ENCODE measurements at places on chromosomes 3 and 15.

DNA sequence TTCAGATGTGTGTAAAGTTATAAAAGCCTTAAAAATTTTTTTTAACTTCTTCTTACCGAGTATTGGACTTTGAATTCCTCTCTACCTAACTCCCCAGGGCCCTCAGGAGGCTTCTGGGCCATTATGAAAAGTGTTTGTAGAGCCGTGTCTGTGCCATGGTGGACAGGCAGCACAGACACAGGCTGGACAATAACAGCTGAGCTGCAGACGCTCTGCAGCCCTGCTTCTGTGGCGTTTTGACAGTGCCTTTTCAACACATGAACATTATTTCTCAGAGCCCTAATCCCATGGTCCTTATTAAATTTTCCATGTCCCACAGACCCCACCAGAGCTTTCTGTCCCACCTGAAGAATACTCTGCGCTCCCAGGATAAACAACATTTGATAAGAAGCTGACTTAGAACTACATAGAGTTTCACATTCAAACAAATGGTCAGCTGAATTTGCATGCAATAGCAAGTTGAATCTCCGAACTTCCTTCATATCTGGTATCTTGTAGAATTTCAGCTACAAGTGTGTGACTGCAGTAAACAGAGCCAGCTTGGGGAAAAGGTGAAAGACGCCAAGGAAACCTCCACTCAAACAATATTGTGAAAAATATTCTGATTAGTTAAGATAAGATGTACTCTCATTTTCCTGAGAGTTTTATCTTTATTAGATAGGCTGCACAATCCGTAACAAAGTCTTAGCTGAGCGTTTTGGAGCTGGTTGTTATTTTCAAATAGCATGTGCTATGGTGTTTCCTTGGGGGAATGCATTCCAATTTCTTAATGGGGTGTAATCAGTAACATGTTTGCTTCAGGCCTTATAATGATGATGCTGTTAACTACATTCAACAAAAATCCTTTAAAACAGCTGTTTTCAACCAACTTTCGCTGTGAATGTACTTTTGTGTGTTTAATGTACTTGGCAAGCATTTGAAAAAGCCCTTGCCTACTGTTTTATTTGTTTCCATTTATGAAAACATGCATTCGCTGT, 378.2 kb downstream of the MECOM start:
- no peak for DNase-seq

GRCh38 chr3:111717601-111718000, 122.5 kb upstream of the ZBED2 start:
- peak; percentile 78 for DNase-seq

DNA sequence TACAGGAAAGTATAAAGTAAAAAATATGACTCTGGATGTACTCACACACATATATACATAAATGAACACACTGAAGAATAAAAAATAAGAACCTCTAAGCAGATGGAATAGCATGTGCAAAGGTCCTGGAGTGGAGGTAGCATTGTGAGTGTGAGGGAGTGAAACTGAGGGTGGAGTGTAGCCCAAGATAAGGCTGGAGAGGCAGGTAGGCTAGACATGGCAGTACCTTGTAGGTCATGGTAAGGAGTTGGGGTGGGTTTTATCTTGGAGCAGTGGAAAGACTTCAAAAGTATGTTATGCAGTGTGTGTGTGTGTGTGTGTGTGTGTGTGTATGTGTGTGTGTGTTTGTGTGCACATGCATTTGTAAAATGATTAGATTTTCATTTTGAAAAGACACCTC, 49.5 kb downstream of the TLNRD1 start:
- DNase-seq: no peak

GRCh38 chr15:92163641-92164040, 230.0 kb upstream of the ST8SIA2 start:
- no peak for DNase-seq

- no peak for DNase-seq
These were observed 93.8 kb downstream of the DUT start for GRCh38 chr15:48425051-48425450.

Data from inflammatory macrophage (primary cell).